ENCODE measurements at places on chromosomes 12 and 14.

DNA sequence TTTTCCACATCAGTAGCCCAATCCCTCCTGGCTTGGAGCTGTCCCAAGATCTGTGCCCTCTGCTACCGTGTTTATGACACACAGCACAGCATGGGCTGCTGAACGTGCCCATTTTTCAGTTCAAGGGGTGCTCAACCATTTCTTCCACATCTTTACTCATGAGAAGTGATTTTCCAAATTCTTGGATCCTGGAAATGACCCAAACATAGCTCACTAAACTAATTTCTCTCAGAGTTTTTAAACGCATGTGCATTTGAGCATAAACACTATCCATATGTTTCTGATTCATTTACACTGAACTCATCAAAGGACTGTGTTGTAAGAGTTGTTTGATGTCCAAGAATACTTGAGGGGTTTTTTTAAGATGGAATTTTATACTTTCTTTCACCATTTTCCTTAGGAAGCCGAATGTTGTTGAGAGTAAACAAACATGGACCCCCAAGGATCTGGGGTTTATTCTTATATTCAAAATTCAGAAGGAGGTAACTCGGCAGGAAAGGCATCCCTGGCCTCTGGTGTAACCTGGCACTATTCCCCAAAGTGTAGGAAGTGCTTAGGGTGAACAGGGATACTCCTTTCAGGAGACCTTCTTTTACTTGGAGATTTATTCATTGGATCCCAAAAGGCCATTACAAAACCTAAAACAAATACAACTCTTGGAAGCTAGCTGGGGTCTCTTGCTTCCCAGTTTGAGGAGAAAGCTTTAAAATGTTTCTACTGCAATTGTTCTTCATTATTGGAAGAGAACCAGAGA, 215.0 kb downstream of the BMP4 start:
- DNase-seq = no peak

DNA sequence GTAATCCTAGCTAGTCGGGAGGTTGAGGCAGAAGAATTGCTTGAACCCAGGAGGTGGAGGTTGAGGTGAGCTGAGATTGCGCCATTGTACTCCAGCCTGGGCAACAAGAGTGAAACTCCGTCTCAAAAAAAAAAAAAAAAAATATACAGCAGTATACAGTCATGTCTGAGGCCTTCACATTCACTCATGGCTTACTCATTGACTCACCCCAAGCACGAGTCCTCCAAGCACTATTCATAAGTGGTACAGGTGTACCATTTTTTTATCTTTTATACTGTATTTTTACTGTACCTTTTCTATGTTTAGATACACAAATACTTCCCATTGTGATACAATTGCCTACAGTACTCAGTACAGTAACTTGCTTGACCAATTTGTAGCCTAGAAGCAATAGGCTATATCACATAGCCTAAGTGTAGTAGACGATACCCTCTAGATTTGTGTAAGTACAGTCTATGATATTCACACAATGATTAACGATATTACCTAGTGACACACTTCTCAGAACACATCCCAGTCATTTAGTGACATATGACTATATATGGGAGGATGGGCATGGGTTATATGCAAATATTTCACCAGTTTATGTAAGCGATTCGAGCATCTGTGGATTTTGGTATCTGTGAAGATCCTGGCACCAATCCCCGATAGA, 12.2 kb downstream of the LLPH start:
- DNase-seq = no peak

- no peak for DNase-seq
Measured at GRCh38 chr12:62635649-62636048, 169.0 kb downstream of the MON2 start.

DNA sequence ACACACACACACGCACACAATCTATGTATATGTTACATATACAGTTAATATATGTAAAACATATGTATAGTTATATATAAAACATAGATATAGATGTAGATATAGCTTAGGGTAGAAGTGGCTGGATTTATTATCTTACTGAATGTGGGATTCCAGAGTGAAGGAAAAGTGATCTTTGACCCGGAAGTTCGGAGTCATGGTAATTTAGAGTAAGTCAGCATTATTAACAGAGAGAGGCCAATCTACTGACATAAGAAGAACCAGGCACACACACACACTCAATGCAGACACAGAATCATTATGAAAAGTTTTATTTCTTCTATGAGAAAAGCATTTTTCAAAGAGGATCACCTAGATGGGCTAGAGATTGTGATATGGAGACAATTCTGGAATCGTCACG, 384.2 kb upstream of the NOVA1 start:
- DNase-seq = no peak

DNA sequence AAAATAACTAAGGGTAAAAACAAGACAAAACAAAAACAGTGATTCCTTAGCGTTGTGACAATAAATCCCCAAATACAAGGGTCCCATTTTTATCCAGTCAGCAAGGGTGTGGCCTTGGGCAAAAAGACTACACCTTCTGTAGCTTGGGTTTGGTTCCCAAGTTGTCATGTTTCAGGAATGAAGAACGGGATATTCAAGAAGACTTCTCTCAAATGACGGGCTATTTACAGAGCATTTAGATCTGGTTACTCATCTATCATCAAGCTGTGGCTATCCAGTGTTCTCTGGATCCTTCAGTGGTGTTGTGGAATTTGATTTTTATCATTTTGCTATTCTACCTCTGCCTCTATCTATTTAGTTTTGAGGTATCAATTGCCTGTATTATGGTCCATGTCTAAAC, 219.7 kb downstream of the SLC25A21 start:
- no peak for DNase-seq

GRCh38 chr14:47619392-47619791, 56.0 kb downstream of the MDGA2 start:
- no peak for DNase-seq

DNA sequence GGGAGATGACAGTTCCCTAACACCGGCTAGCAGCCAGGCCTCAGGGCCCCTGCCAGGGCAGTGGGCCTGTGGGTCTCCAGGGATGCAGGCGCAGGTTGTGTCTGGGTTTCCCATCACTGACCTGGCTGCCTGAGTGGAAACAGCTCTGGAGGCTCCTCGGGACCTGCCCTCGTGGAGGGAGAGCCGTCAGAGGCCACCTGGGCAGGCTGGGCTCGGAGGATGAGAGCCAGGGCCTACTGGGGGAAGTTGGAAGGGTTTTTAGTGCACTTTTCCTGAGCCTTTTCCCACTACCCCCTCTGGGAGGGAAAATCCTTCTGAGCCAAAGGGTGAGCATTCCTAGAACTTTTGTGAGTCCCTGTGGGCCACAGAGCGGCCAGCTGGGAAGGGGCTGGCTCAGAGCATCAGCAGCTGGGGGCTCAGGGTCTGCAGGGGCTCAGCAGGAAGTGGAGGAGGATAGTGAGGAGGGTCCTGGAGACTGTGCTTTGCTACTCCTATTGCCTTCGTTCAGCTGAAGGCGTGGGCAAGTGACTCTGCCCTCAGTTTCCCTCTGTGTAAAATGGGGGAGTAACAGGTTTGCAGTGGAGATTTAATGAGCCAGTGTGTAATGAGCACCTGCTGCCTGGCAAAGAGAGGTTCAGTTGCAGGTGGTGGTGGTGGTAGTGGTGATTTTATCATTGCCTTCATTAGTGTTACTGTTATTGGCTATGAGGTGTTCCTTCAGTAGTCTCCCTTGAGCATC, 1.8 kb downstream of the SH2B3 start:
- no peak for DNase-seq

- no peak for DNase-seq
Measured at GRCh38 chr12:117298648-117299225, 62.7 kb downstream of the NOS1 start.

DNA sequence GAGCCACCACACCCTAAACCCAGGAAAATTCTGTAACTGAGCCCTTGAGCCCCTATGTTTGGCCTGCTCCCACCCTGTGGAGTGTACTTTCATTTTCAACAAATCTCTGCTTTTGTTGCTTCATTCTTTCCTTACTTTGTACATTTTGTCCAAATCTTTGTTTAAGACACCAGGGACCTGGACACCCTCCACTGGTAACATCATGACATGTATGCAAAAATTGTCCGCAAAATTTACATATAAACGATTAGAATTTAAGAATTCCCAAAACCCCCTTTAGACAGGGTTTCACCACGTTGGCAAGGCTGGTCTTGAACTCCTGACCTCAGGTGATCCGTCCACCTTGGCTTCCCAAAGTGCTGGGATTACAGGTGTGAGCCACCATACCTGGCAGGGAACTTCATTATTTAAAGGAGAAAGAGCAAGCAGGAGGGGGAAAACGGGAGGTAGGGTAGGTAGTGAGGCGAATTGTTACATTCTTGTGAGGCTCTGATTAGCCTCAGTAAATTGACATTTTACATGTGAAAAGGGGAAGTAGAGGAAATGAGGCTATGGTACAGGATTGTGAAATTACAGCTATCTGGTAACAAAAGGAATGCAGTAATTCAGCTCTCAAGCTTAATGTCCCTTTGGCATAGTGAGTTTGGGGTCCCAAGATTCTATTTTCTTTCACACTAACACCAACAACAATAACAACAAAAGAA, 27.6 kb downstream of the TUBA1A start:
- no peak for DNase-seq

All from T-helper 2 cell treated with Interferon-gamma antibody and Interleukin-4, amounts not matched to agents 5 μg/mL and 100 μg/mL, for 36 hours (primary cell).